ENCODE measurements at places on chromosomes 3 and 15.

- DNase-seq = peak; percentile 65
These were observed 126.0 kb downstream of the MYLK start for GRCh38 chr3:123758081-123758564.

DNA sequence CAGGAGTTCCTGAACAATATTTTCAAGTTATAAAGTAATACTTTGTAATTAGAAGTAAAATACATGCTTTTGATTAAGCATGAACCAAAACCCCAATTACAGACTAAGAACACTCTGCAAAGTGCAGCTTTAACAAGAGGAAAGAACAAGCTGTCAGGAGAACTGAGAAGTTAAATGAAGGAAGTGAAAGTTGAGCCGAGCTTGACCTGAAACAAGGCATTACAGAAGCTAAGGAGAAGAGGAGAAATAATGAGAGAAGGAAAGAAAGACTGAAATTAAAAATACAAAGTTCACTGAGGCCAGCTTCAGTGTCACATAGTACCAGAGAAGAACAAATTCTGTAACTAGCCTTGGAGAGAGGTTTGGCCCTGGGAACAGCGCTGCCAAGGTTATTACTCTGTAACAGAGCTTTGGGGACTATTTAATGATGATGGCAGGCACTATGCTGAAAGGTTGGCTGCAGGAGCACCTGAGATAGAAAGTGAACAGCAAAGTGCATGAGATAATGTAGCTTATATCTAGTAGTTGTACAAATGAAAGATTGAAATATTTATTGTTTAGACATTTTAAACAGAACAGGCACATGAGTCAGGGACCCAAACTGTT, 241.9 kb upstream of the PEX5L start:
- no peak for DNase-seq

DNA sequence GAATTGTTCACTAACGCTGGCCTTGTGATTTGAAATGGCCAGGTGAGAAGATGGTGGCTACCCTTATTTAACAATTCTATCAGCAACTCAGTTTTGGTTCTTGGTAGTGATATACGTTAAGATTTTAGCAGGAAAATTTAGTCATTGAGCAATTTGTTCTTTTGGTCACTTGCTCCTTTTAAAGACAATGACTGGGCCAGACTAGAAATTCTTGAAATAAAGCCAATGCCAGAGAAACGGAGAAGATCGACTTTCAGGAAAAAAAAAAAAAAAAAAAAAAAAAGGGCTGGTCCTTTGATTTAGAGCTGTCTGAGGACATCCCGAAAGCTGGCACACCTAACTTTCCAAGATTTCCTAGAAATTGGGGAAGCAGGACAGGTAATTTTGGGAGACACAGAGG, 178.5 kb downstream of the FNDC3B start:
- DNase-seq = no peak

DNA sequence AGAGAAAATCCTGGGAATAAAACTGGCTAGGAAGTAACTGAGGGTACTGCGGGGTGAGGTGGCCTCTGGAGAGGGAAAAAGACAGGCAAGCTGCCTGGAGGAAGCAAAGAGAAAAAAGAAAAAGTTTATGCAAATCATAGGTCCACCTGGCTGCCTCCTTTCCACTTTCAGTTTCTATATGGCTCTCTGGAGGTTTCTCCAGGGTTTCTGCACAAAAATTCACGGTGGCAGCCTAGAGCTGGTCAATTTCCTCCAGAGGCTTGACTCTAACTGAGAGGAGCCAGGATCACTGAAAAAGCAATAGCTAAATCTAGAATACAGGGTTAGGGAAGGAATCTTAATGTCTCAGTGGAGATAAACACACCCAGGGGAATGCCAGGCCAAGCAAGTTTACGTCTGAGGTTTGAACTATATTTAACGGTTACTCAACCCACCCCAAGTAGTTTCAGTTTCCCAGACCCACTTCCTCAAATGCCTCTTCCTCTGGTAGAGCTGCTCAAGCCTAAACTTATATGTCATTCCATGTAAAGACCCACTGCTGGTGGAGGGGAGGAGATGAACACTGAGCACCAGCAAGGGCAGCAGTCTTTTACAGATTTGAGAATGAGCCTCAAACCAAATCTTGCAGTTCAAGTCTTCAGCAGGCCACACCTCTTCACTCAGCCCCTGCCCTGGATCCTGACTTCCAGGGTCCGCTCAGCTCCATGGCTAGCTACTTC, 5.7 kb downstream of the LYSMD2 start:
- no peak for DNase-seq

GRCh38 chr3:51311055-51311454, 74.0 kb upstream of the MANF start:
- no peak for DNase-seq

- DNase-seq = no peak
These were observed 41.8 kb downstream of the CHSY1 start for GRCh38 chr15:101210058-101210457.

GRCh38 chr3:196524527-196524926, 9.4 kb upstream of the SMCO1 start:
- no peak for DNase-seq

- no peak for DNase-seq
These were observed 16.6 kb downstream of the ABHD6 start for GRCh38 chr3:58254144-58254543.

DNA sequence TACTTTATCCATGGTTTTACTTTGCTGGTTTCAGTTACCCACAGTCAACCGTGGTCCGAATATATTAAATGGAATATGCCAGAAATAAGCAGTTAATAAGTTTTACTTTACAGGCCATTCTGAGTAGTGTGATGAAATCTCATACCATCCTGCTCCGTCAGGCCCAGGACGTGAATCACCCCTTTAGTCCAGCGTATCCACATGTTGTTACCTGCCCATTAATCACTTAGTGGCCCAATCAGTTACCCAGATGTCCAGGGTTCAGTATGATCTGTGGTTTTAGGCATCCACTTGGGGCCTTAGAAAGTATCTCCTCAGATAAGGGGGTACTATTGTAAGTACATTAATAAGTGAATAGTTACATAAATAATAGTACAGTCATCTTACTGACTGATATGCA, 88.0 kb downstream of the TTBK2 start:
- no peak for DNase-seq

DNA sequence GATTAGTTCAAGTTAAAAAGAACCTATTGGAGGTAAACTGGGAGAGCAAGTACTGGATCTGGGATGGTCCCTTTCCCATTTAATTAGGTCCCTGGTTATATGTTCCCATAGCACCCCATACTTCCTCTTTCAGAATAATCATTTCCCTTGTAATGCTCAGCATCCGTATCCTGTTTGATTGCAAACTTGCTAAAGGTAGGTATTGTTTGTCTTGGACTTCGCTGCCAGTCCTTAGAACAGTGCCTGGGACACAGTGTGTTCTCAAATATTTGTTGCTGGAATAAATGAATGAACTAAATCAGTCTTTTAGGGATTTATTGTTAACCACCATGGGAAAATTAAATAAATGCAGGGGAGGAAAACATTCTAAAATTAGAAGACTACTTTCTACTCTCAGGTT, 299.8 kb downstream of the GRM7 start:
- DNase-seq = no peak

DNA sequence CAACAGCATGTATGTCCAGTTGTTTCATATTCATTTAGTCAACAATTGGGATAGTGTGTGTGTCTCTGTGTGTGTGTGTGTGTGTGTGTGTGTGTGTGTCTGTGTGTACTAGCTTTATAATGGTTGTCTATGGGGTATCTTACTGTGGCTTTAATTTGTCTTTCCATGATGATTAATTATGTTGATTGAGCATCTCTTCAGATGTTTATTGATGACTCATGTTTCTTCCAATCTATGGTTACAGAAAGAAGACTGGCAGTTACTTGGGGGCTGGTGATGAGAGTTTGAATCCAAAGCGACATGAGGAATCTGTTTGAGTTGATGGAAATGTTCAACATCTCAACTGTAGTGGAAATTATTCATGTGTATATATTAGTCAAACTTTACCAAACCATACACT, 440.1 kb downstream of the ZNF385D start:
- DNase-seq = no peak

- DNase-seq = peak; percentile 89
These were observed 56.7 kb downstream of the DRD3 start for GRCh38 chr3:114122027-114122709.

- DNase-seq = no peak
These were observed 19.5 kb downstream of the BMF start for GRCh38 chr15:40088929-40089755.

DNA sequence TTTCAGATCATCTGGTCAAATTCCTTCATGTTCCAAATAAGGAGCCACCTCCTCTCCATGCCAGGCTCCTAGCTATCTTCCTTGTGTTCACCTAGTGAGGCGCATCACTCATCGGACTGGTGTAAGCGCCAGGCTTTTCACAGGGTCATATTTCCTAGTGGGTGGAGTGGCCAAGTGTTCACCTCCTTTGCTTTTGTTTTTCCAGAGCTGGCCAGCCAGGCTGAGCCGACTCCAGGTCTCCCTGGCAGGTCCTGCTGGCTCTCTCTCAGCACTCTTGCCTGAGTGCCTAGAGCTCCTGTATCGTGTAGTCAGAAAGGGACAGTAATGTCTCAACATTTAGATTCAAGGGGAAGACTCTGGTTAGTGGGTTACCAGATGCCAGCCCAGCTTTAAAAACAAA, 31.0 kb downstream of the HEG1 start:
- DNase-seq = no peak

DNA sequence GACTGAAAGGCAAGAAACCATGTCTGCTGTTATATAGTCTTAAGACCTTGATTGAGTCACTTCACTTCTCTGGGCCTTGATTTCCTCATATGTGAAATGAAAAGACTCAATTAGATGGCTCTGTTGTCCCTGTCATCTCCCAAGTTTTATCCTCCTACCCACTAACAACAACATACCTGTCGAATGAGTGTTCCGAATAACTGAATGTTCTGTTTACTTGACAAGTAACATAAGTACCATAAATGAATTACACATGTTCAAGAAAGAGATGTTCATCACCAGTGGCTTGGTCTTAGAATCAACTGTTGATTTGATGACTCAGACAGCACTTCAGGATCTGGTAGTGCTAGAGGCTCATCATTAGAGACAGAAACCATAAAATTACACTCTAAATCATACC, 311.7 kb downstream of the VPS13C start:
- DNase-seq = no peak

GRCh38 chr3:45272828-45273470, 46.9 kb upstream of the TMEM158 start:
- no peak for DNase-seq

- no peak for DNase-seq
These were observed 378.6 kb downstream of the NSUN3 start for GRCh38 chr3:94441494-94441847.

- DNase-seq = no peak
These were observed 630.8 kb upstream of the GBE1 start for GRCh38 chr3:82392203-82392775.

- no peak for DNase-seq
These were observed 20.9 kb downstream of the KAT2B start for GRCh38 chr3:20060974-20061685.

GRCh38 chr15:61064651-61065050, 164.5 kb downstream of the RORA start:
- no peak for DNase-seq

GRCh38 chr3:50138266-50139200, 16.6 kb upstream of the SEMA3F start:
- no peak for DNase-seq

- no peak for DNase-seq
These were observed 16.2 kb downstream of the CEP152 start for GRCh38 chr15:48794697-48795134.

DNA sequence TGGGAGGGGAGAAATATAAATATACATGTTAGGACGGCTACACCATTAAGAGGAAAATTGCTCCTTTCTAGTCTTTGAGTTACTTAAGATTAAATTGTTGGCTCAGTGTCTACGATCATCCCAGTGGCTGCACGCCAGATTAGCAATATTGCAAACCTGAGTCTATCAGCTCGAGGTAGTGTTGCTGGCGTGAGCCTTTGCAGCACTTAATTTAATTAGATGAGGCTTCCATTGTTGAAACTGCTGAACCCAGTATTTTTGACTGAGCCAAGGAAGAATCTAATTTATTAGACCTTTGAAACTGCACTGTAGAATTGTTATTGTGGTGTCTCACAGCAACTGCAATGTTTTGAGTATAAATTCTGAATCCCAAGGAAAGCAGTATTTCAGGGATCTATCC, 782.4 kb upstream of the ROBO1 start:
- DNase-seq = no peak

- no peak for DNase-seq
These were observed 915 bp upstream of the CALML4 start for GRCh38 chr15:68205954-68206539.

DNA sequence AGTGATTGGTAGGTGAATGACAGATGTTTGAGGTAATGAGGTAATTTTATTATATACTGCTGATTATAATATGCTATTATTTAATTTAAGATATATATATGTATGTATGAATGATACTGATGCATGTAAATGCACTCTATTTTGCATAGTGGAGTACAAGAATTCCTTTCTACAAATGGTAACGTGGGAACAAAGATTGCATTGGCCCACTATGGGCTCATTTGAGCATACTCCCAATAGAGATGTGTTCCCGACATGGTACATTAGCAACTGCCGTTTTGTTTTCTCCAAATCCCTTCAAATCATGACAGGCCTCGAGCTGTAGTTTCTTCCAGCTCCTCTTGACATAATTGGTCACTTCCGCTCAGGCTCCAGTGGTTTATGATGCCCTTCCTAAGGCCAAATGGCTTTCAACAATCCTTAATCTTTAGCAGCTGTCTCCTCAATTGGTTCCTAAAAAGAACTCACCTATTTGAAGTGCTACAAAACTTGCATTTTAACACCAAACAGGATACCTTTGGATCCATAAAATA, 266.1 kb downstream of the ADAMTSL3 start:
- no peak for DNase-seq

DNA sequence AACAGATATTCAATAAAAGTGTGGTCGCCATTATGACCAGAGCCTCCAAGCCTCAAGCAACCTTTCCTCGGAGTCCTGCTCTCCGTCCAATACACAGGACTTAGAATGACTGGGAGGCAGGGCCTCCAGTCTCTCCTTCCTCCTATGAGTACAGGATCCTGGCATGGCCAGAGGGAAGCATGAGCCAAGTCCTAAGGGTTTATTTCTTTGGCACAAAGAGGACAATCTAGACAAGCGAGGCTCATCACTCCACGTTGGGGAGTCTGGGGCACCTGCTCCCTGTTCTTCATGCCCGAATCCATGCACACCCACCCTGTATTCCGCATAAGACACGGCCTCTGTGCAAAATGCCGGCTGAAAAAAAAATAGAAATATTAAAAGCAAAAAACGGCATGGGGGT, 6.8 kb downstream of the PRRT3 start:
- DNase-seq = no peak

DNA sequence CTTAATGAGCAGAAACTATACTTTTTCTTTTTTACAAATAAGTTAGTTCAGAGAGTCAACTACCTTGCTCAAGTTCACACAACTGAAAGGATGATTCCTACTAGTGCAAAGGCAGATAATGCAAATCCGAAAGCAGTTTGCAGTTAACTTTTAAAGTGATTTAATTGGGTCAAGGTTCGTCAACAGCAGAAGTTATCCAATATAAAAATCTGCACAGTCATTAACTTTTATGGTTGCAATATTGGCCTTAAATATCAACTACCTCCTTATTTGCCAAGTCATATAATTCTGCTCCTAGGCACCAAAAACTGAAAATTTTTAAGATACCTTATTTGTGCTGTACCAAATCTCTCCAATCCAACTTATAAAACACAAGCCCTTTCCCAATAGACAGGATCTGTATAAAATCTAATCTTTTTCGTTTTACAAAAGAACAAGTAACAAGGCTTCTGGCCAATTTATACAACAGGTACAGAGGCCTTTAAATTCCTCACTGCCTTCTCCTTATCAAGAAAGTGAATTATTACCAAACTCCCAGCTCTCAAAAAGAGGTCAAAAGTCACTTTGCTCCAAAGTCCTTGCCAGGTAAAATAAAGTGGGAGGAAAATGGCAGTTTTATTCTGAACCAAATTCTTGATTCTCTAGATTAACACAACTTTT, 416.6 kb upstream of the NECTIN3 start:
- DNase-seq = no peak
